ENCODE measurements at places on chromosomes 1 and 21.

GRCh38 chr21:42592156-42592820 is 61.1 kb upstream of the PDE9A start:
- no peak for DNase-seq

GRCh38 chr1:84541679-84542078 is 32.6 kb downstream of the CTBS start:
- peak; percentile 2 for DNase-seq

DNA sequence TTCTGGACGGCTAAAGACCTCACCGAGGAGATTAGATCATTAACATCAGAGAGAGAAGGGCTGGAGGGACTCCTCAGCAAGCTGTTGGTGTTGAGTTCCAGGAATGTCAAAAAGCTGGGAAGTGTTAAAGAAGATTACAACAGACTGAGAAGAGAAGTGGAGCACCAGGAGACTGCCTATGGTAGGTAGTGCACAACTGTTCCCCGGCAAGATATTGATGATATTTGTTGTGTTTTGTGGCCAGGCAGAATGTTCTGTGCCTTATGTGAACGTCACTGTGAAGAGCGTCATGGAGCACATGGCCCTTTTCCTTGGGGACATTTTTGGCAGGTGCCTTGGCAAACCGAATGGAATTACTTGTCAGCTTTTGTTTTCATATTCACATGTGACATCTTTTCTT is 191.7 kb downstream of the DISC1 start:
- DNase-seq: peak; percentile 42

DNA sequence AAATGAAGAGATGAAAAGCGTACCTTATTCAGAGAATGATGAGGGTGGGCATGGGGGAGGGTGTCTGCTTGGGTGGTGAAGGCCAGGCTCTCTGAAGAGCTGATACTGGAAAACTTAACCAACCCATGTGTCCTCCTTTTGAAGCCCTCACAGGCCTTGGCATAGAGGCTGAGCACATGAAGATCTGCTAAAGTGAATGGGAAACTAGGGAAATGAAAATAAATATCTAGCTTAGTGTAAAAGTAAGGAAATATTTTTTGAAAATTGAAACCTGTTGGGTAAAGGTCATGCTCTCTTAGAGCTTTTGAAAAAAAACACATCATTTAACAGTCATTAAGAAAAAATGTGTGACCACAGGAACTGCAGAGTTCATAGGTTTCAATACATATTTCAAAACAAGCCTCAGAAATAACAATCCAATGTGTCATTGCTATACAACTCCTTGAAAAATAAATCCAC is 40.5 kb upstream of the RALGPS2 start:
- DNase-seq: peak; percentile 96

DNA sequence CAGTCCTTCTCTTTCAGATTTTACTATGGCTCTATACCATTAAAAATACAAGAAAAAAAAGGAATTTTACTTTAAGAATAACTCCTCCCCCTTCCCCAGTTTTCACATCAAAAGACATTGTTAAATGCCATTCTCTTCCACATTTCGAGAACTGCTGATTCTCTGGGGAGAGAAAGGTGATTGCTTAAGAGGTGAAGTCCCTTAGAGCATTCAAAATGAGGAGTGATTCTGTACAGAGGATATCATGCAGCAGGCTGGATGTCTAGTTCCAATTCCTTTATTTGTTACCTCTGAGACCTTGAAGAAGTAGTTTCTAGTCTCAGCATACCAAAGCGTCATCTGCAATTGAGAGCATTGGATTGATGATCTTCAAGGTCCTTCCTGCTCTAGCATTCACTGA is 46.9 kb downstream of the FMO3 start:
- DNase-seq: no peak

DNA sequence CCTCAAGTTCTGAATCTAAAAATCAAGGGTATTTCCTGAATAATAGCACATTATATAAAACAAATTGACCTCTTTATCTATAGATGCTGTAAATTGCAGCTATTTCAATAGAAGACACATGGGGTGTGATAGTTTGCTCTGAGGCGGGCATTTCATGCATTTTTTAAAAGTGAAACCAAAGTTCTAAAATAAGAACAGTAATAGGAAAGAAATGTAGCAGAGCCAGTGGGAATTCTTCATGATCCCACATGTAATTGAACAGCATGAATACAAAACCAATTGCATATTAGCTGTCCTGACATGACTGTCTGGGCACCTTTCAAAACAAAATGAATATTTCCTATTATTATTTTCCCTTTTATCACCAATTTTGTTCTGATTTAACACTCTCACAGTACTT is 85.0 kb downstream of the RGS21 start:
- peak; percentile 29 for DNase-seq

DNA sequence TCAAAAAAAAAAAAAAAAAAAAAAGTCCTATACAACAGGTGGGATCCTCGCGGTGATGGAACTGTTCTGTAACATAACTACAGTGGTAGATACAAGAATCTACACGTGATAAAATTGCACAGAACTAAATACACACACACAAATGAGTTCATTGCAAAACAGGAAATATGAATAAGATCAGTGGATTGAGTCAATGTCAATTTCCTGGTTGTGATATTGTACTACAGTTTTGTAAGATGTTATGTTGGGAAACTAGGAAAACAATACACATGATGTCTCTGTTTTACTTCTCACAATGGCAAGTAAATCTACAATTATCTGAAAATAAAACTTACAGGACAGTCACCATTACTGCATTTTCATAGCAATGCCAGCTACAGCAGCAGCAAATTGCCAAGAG is 59.8 kb downstream of the ITGB3BP start:
- peak; percentile 51 for DNase-seq
